T-helper 17 cell (primary cell): ENCODE measurements at places on chromosomes 4 and X. TPM values are rescaled to one million over a fixed set of nuclear protein-coding genes. Genes with fewer than 3 reads are reported as not detected.

Gene SSX2B
- not detected for total RNA-seq

DNA sequence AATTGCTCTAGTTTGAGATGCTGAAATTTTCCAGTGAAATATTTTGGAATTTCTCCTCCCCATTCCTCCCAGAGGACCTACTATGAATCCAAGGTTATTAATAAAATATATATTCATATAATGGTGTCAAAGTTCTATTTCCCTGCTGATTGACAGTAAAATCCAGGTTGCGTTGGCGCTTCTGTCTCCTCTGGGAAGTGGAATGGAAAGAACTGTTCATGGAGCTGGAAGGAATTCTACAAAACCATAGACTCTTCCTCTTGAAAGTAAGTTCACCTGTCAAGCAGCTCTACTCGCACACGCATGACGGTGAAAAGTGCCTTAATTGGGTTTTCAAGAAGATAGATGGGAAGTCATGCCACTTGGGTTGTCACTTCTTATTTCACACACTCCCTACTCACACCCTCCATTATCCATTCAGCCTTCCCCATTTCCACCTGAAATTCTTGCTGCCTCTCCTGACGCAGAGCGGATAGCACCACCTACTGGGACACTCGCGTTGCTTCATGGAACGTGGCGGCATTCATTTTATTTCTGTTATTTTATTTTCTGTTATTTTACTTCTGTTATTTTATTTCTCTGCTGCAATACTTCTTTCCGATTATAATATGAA lies 351.6 kb downstream of the NLGN4X start:
- no peaks in the 10 kb centered on the region for H3K36me3 ChIP-seq
- no peak for DNase-seq
- H3K4me3 ChIP-seq = no peak overlapping the region
- H3K4me1 ChIP-seq = no peaks in the 10 kb centered on the region

DNA sequence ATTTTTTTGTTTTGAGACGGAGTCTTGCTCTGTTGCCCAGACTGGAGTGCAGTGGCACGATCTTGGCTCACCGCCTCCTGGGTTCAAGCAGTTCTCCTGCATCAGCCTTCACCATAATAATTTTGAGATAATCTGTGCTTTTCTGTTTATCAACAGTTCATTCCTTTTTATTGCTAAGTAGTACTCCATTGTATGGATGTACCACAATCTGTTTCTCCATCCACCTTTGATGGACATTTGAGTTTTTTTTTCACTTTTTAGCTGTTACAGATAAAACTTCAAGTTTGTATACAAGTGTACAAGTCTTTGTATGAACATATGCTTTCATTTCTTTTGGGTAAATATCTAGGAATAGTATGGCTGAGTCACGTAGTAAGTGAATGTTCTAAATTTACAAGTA lies 9.0 kb downstream of the FUNDC2 start:
- no peak for DNase-seq
- H3K36me3 ChIP-seq = peaks cover 2% of the 10 kb centered on the region
- H3K4me1 ChIP-seq = peaks cover 4% of the 10 kb centered on the region

Gene HSFX2
- total RNA-seq = not detected

GRCh38 chr4:24640366-24640765 lies 56.0 kb upstream of the DHX15 start:
- no peak for DNase-seq
- peaks cover 7% of the 10 kb centered on the region for H3K4me1 ChIP-seq
- H3K36me3 ChIP-seq = no peaks in the 10 kb centered on the region
- H3K27ac ChIP-seq = no peak overlapping the region

Gene FATE1
- total RNA-seq = not detected

Gene BEX2
- total RNA-seq = 24.6 TPM

DNA sequence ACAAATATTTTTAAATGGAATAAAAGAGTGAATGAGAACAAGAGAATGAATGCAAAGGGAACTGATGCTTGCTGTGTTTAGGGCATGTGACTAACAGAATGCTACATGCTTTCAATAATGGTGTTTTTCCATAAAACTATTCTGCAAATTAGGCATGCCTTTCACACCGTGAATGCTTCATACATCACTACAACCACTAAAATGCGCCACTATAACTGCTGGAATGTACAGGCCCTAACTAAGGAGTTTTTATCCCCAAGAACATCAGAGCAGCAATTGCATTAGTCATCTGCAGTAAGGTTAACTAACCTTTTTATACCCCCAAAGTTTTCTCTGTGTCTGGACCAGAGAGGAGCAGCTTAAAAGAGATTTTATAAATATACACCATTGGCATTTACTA lies 190.4 kb downstream of the ARAP2 start:
- H3K4me3 ChIP-seq = no peak overlapping the region
- DNase-seq = no peak
- H3K4me1 ChIP-seq = no peaks in the 10 kb centered on the region
- no peak overlapping the region for H3K27ac ChIP-seq
- H3K36me3 ChIP-seq = no peaks in the 10 kb centered on the region
- H3K27me3 ChIP-seq = no peaks in the 10 kb centered on the region

Gene NLGN3
- 2.9 TPM for total RNA-seq

DNA sequence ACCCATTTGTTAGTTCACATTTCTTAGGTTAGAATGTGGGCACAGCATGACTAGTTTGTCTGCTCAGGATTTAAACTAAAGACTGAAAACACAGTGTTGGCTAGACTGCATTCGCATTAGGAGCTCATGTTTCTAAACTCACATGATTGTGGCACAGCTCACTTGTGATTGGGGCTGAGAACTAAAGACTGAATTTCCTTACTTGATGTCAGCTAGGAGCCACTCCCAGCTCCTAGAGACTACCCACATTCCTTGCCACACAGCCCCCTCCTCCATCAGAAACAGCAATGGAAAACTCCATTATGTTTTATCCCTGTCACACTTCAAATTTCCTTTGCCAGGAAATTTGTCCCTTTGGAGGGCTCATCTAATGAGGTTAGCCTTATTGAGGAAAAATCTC lies 170.2 kb upstream of the NUDT6 start:
- no peaks in the 10 kb centered on the region for H3K27me3 ChIP-seq
- H3K36me3 ChIP-seq = peaks cover 2% of the 10 kb centered on the region
- no peak overlapping the region for H3K4me3 ChIP-seq

DNA sequence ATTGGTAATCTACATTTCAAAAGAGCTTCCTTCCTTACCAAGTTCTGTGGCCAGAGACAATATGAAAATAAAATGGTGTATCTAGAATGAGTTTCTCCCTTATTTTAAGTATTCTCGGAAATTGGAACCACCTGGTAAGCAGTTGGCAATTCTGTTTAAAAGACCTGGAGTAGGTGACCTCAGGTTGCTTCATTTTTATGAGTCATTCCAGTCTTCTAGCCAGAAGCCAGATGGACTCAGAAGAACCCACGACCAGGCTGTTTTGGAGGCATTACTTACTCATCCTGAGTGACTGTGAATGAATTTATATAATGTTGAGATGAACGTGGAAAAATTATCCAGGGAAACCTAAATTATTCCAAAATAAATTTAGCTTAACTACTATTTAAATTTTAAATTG lies 9.1 kb downstream of the BMPR1B start:
- no peaks in the 10 kb centered on the region for H3K36me3 ChIP-seq
- H3K27me3 ChIP-seq = peaks cover 48% of the 10 kb centered on the region
- no peak for DNase-seq
- peaks cover 2% of the 10 kb centered on the region for H3K4me1 ChIP-seq
- H3K4me3 ChIP-seq = no peak overlapping the region
- no peak overlapping the region for H3K27ac ChIP-seq

- DNase-seq = no peak
- peaks cover 30% of the 10 kb centered on the region for H3K4me1 ChIP-seq
- H3K27me3 ChIP-seq = no peaks in the 10 kb centered on the region
- peak overlapping the region; percentile 73 for H3K27ac ChIP-seq
Observed at GRCh38 chrX:19886375-19886774, 1.0 kb downstream of the SH3KBP1 start.

DNA sequence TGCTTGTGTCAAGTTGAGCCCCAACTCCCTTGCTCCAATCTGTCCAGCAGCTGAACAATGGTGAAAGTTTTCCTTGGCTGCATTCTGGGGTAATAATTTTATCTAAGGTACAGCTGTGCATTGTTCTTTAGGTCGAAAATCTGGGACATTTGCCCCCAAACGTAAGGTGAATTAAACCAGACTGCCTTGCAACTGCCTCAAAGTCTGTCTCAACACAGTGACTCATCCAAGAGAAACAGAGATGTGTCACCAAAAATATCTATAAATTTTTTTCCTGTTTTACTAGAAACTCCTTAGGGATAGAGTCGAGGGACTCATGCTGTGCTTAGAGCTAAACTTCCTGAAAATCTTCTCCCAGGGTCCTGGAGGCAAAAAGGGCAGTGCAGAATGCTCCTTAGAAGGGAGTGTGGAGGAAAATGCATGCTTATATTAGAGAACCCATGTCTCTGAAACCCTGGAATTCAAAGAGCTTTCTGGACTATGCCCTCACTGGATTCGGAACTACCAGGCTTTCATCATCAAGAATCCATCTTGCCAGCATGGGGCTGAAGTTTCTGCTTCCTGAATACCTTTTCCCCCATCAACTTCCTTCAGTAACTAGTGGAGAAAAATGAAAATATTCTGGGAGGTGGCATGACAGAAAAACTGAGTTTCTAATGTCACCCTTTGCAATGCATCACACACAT lies 115.7 kb downstream of the PALLD start:
- H3K27me3 ChIP-seq = peaks cover 35% of the 10 kb centered on the region
- H3K4me3 ChIP-seq = no peak overlapping the region
- DNase-seq = no peak
- H3K27ac ChIP-seq = no peak overlapping the region
- H3K4me1 ChIP-seq = no peaks in the 10 kb centered on the region

Gene VCX3B
- not detected for total RNA-seq

GRCh38 chr4:123613586-123614344 lies 217.2 kb downstream of the SPRY1 start:
- no peak overlapping the region for H3K4me3 ChIP-seq
- no peaks in the 10 kb centered on the region for H3K27me3 ChIP-seq
- no peak overlapping the region for H3K27ac ChIP-seq
- no peak for DNase-seq
- no peaks in the 10 kb centered on the region for H3K36me3 ChIP-seq
- H3K4me1 ChIP-seq = peaks cover 8% of the 10 kb centered on the region

- no peak for DNase-seq
- H3K27me3 ChIP-seq = no peaks in the 10 kb centered on the region
- H3K4me3 ChIP-seq = no peak overlapping the region
- no peak overlapping the region for H3K27ac ChIP-seq
- H3K36me3 ChIP-seq = no peaks in the 10 kb centered on the region
Observed at GRCh38 chrX:118631586-118631985, 95.8 kb upstream of the IL13RA1 start.

- H3K36me3 ChIP-seq = no peaks in the 10 kb centered on the region
- no peak overlapping the region for H3K27ac ChIP-seq
Observed at GRCh38 chr4:144371485-144371884, 231.0 kb upstream of the GYPA start.

GRCh38 chr4:37892641-37893040 lies 1.8 kb downstream of the TBC1D1 start:
- H3K4me3 ChIP-seq = peak overlapping the region; percentile 90
- peak; percentile 10 for DNase-seq
- no peaks in the 10 kb centered on the region for H3K27me3 ChIP-seq
- peaks cover 35% of the 10 kb centered on the region for H3K4me1 ChIP-seq

DNA sequence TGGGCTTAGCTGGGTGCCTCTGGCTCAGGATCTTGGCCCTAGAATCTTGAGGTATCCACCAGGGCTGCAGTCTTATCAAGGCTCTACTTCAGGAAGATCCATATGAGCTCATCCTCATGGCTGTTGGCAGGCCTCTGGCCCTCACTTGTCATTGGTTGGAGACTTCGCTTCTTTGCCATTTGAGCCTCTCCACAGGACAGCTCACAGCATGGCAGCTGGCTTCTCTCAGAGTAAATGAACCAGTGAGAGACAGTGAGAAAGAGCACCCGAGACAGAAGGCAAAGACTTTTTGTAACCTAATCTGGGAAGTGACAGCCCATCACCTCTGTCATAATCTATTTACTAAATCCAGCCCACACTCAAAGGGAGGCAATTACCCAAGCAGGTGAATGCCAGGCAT lies 236.8 kb downstream of the GPAT3 start:
- H3K4me1 ChIP-seq = no peaks in the 10 kb centered on the region
- no peak for DNase-seq
- peaks cover 42% of the 10 kb centered on the region for H3K27me3 ChIP-seq
- no peaks in the 10 kb centered on the region for H3K36me3 ChIP-seq

DNA sequence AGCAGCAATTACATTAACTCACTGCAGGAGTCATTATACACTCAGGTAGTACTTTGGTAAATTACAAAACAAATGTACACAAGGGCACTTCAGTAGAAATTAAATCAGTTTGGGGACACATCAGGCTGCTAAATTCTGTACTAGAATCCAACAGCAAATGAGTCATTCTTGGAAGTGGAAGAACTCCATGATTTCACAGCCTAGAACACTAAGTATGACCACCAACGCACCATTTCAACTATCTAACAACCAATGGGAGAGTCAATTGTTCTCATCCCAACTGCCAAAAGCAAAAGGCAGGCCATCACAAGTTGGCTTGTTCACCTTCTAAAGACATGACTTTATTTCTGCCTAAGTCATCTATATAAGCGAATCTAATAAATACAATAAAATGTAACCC lies 26.6 kb downstream of the PPM1K start:
- no peak for DNase-seq
- H3K27me3 ChIP-seq = no peaks in the 10 kb centered on the region
- no peaks in the 10 kb centered on the region for H3K36me3 ChIP-seq
- no peak overlapping the region for H3K27ac ChIP-seq

Gene ADGRG4
- not detected for total RNA-seq

- peaks cover 21% of the 10 kb centered on the region for H3K4me1 ChIP-seq
- no peaks in the 10 kb centered on the region for H3K27me3 ChIP-seq
- H3K27ac ChIP-seq = peak overlapping the region; percentile 27
- no peak overlapping the region for H3K4me3 ChIP-seq
- no peak for DNase-seq
- H3K36me3 ChIP-seq = no peaks in the 10 kb centered on the region
Observed at GRCh38 chrX:53263597-53264094, 17.7 kb downstream of the IQSEC2 start.

GRCh38 chr4:187666034-187666433 lies 329.5 kb upstream of the ZFP42 start:
- H3K27ac ChIP-seq = no peak overlapping the region
- H3K36me3 ChIP-seq = no peaks in the 10 kb centered on the region
- H3K4me1 ChIP-seq = no peaks in the 10 kb centered on the region
- H3K27me3 ChIP-seq = no peaks in the 10 kb centered on the region

DNA sequence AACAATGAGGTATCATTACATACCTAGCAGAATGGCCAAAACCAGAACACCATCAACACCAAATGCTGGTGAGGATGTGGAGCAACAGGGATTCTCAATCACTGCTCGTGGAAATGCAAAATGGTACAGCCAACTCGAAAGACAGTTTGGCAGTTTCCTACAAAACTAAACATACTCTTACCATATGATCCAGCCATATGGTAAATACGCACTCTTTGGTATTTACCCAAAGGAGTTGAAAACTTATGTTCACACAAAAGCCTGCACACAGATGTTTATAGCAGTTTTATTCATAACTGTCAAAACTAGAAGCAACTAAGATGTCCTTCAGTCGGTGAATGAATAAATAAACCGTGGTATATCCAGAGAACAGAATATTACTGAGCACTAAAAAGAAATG lies 7.8 kb downstream of the CASP3 start:
- DNase-seq = no peak
- H3K4me3 ChIP-seq = no peak overlapping the region
- no peaks in the 10 kb centered on the region for H3K36me3 ChIP-seq
- H3K27ac ChIP-seq = no peak overlapping the region
- H3K4me1 ChIP-seq = peaks cover 31% of the 10 kb centered on the region
- H3K27me3 ChIP-seq = no peaks in the 10 kb centered on the region

Gene PNCK
- 0.72 TPM for total RNA-seq

- H3K4me3 ChIP-seq = no peak overlapping the region
- no peak overlapping the region for H3K27ac ChIP-seq
- DNase-seq = no peak
- H3K36me3 ChIP-seq = peaks cover 3% of the 10 kb centered on the region
- H3K4me1 ChIP-seq = peaks cover 3% of the 10 kb centered on the region
Observed at GRCh38 chr4:183072176-183072575, 26.9 kb upstream of the WWC2 start.
